ENCODE measurements at places on chromosomes 3 and 15.
A peak's percentile ranks its signal among the peaks of the same experiment; 100 is the strongest.

DNA sequence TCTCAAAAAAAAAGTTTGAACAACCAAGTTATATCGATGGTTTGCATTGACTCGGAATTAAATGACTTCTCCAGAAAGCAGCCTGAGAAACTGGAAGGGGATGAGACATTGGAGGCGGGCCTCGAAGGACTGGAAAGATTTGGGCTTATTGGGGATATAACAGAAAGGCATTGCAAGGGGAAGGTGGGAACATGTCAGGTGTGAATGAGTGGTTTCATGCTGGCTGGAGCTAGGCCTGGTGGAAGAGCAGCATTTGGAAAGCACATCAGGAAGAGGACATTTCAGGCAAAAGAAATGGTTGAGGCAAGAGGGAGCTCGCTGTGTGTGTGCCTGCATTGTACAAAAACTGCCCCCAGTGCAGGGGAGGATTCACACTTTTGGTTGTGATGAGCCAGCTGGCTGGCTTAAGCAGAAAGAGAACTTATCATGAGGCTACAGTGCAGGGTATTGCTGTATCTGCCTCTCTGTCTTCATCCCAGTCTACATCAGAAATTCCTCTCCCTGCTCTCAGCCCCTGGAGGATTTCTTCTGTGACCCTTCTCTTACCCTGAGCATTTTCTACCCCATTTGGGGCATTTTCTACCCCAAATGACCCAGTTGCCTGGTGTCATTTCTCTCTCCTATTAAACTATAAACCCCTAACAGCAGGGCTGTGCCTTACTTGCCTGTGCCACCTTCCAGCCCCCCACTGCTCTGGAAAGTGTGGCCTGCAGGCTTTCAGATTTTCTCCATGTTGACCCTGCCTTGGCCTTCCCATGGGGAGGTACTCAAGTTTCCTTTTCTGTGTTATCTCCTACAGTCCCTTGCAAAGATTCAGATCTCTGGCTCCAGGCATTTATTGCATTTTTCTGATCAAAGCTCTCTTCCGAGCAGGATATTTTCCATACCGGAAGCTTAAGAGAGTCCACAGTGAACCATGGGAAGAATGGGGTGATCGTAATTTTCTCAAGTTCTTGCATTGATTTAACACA, 64.4 kb upstream of the FLNB start:
- no peak for DNase-seq

DNA sequence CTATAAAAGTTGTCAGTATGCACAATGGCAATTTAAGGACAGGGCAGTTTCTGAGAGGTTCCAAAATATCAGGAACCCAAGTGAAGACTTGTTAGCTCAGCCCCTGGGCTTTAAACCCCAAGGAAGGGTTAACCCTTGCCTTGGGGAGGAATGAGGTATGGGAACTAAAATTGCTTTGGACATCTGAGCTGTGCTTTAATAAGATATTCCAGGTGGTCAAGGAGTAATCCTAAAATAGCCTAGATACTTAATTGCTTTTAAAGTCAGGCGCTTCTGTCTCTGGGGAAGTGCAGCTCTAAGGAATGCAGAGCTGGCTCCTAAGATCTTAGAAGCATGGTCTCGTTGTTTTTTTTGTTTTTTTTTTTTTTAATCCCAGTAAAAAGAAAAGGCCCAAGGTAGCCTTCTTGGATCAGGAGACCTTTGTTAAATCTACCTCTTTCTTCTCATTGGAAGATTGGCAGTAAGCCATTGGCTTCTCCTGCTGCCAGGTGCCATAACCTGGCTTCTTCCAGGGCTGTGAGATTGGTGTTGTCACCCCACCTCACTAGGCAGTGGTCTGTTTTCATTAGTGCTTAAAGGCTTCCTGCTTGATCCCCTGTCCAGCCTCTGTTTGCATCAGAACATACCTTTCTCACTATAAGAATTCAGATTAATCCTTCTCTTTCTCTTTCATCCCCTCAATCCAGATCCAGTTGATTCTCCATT, 24.5 kb downstream of the ARID3B start:
- no peak for DNase-seq

- DNase-seq: no peak
Observed at GRCh38 chr3:157330206-157330605, 106.4 kb upstream of the PTX3 start.

DNA sequence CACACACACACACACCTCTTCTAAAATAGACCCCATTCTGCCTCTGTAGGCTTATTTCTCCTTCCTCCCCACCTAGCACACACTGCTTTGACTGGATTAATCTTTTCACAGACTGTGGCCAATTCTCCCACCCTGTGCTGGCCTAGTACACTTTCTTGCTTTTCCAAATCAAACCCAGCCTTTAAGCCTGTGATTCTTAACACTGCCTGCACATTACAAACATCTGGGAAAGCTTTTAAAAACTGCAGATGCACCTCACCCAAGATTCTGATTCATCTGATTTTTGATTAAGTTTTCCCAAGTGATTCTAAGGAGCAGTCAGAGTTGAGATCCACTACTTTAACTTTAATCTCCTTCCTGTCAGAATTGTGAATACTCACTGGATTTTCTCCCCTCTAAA, 12.8 kb downstream of the CSNK1G1 start:
- DNase-seq: no peak

- DNase-seq: no peak
Observed at GRCh38 chr3:25349828-25350724, 78.0 kb upstream of the RARB start.

DNA sequence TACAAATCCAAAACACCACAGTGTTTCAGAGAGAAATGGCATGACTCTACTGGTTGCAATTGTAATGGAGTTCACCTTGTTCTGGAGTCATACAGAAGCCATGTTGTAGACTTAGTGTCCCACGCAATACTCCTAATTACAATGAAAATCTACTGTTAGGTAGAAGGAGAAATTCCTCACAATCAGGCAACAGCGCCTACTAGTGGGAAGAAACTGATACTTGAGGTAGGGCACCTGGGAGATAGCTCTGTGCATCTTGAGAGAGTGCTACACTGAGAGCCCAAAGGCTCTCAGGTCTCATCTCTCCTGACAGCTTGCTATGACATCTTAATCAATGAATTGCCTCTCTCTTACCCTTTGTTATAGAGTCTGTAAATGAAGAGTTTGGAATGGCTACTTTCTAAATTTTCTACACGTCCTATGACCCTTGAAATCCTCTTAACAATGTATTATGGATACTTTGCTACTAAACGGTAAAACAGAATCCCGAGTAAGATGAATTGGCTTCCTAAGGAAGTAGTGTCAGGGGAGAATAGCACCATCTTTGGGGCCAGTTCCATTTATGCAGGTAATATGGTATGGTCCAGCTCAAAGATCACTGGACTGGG, 422.7 kb upstream of the TPRG1 start:
- peak; percentile 70 for DNase-seq

GRCh38 chr15:92385096-92385495, 8.6 kb upstream of the ST8SIA2 start:
- DNase-seq: no peak

GRCh38 chr3:126571078-126571477, 12.3 kb upstream of the C3orf22 start:
- DNase-seq: no peak

DNA sequence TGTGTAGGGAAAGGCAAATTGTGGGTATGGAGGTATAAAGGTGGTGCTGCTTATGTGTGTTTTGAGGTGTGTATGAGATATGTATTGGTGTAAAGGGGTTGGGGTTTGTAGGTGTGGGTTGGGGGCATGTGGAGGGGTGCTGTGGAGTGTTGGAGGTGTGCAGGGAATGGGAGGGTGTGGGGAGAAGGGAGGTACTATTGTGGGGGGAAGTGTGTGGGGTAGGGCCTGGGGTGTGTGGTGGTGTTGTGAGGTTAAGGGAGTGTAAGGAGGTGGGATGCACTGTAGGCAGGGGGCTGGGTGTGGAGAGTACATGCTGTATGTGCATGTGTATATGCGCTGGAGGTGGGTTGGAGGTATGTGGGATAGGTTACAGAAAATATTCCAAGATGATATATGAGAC, 15.7 kb downstream of the CCDC12 start:
- no peak for DNase-seq

GRCh38 chr3:124887177-124887931, at the start of gene ITGB5:
ITGB5 (minus strand) TSS chr3:124887365; CDS start chr3:124887000, 365 bp downstream.
- DNase-seq: no peak

- DNase-seq: peak; percentile 41
Observed at GRCh38 chr3:89314454-89315098, 207.2 kb downstream of the EPHA3 start.

DNA sequence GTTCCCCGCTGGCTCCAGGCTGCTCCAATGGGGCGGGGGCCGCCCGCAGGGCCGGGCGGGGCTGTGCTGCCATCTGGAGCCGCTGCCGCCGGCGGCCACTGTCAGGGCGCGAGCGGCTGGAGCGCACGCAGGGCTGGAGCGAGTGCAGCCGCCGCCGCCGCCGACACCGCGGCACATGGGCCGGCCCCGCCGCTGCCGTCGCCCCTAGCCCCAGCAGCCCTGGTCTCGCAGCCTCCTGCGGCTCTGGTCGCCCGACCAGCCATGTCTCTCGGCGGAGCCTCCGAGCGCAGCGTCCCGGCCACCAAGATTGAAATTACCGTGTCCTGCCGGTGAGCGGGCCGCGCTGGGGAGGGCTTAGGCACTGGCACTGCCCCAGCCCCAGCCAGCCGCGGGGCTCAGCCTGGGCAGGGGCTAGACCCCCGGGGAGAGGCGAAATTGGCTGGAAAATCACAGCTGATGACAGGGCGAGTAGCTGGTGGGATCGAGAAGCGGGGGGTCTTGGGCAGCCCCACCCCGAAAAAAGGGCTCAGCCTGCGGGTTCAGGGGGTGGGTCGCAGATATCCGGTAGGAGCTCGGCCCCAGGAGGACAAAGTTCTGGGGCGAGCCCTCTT, at the start of gene CPNE9:
Gene CPNE9, plus strand, starts transcription at position 98 of the 611 bp plus-strand sequence. Its CDS starts 164 bp downstream, at position 262.
- no peak for DNase-seq

DNA sequence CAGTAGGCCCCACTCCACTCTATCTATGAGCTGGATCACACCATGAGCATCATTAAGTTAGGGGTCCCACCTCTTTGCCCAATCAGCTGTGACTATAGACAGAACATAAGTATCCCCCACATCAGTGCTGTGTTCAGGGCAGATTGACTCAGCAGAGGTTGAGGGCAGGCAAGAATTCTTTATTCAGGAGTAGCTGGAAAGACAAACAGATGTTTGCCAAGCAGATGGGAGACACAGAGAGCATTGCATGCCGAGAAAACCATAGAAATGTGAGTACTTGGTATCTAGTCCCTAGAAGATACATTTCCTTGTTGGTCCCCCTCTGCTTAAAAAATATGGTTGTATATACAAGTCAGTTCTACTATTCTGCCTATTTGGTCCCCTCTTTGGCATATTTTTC, 440.8 kb downstream of the RAP2B start:
- no peak for DNase-seq

DNA sequence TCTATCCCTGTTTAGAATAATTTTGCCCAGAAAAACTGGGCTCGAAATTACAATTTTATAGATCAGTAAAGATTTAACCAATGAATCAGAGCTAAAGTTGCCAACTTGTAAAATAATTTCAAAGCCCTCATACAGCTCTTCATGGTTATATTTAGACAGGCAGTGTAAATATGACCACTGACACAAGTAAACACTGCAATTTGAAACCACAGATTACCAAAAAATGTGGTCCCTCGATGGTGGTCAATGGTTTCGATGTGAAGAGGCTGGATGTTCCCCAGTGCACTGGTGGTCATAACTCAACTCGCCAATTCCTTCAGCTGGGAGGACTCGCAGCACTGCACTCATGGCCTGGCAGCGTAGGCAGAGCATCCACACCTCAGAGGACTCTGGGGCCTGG, 28.6 kb downstream of the LRTM1 start:
- DNase-seq: no peak

DNA sequence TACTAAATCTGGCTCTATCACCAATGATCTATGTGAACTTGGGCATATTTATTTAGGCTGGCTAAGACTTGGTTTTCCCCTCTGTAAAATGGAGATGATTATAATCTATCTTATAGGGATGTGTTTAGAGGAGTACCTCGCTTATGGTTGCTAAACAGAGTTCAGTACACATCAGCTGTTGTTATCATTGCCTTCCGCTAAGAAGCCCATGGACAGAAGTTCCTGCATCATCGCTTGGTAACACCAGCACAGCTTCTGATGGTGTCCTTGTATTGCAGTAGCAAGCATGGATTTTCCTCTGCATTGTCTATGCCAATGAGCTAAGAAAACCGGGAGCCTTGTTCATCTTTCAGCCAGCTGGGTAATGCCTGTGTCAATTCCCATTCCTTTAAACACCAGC, 73.1 kb upstream of the LRTM1 start:
- no peak for DNase-seq

DNA sequence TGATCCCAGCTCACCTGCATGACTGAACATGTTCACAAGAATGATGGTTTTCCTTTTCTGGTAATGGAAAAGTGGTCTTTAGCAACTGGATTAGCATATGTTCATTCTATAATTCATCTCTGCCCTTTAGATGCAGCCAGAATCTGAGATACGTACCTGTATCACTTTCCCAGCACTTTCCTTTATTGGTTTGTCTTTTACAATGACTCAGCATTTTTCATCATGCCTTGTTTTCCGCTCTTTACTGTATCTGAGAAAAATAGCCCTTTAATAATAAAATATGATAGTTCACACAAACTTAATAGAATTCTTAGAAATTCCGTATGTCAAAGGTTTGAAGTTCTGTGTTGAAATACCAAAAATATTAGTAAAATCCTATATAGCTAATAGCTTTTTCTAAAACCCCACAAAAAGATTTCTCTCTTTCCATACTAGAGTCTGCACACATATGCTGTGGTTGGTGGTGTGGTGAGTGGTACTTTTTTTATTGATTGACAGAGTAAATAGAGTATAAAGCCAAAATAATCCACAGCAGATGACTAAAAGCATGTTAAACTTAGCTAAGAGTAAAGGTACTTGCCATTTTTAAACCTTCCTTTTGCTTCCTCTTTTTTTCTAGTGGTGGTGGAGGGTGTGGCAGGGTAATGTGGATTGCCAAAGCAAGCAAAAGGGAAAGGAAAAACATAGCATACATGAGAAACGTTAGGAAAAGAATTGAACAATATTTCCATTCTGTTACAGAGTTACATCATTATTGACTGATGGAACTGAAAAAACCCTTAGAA, 328.9 kb upstream of the RBMS3 start:
- DNase-seq: no peak

GRCh38 chr3:10837849-10838248, 21.8 kb downstream of the SLC6A11 start:
- DNase-seq: no peak

GRCh38 chr3:102156426-102156825, 278.4 kb upstream of the ZPLD1 start:
- DNase-seq: no peak
